ENCODE measurements at places on chromosomes 11 and 22.

DNA sequence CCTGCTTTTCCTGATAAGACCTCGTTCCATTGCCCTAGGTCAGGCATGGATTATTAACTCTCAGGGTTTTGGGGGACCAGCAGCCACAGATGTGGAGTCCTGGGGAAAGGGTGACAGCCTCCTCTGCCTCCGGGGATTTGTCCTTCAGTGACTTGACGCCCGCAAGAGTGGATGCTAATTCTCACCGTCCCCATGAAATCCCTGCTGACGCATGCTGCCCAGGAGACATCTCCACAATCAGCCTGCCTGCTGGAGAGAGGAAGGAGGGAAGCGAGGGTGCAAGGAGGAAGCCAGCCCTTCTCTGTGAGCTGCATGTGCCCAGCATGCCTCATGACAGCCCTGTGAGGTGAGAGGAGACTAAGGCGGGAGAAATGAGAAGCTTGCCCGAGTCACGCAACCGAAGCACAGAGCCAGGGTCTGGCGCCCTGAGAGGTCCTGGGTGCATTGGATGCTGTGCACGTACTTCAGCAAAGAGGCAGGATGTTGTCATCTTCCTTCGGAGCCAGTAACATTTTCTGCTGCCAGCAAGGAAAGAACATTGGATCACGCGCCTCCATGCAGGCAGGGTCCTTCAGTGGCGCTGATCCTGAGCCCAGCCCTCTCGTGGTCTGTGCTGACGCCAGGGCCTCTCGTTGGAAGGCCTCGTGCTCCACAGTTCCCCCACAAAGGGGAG is 27.3 kb upstream of the KRTAP5-6 start:
- DNase-seq: no peak

DNA sequence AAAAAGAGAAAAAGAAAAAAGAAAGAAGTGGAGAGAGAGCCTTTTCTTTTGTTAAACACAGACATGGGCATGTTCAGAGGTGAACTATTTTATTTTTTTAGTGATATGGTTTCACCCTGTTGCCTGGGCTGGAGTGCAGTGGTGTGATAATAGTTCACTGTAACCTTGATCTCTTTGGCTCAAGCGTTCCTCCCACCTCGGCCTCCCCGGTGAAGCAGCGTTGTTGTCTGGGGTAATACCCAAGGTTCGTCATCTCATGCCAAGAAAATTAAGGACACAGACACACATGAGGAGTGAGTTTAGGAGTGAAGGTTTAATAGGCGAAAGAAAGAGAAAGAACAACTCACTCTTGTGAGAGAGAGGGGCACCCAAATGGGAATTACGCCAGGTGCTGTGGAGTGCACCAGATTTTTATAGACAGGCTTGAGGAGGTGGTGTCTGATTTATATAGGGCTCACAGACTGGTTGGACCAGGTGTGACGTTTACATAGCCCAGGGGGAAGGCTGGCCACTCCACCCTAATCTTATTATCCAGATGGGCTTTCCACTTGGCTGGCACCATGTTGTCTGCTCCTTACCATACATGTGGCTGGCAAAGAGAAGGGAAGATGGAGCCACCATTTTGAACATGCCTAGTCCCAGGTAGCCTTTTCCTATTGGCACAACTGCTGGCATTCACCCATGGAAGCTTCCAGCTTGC is 42.3 kb downstream of the GRAMD1B start:
- no peak for DNase-seq

- no peak for DNase-seq
Measured at GRCh38 chr11:75633409-75634066, 35.3 kb downstream of the MAP6 start.

- DNase-seq: no peak
Measured at GRCh38 chr11:132904091-132904490, 628.2 kb downstream of the OPCML start.

DNA sequence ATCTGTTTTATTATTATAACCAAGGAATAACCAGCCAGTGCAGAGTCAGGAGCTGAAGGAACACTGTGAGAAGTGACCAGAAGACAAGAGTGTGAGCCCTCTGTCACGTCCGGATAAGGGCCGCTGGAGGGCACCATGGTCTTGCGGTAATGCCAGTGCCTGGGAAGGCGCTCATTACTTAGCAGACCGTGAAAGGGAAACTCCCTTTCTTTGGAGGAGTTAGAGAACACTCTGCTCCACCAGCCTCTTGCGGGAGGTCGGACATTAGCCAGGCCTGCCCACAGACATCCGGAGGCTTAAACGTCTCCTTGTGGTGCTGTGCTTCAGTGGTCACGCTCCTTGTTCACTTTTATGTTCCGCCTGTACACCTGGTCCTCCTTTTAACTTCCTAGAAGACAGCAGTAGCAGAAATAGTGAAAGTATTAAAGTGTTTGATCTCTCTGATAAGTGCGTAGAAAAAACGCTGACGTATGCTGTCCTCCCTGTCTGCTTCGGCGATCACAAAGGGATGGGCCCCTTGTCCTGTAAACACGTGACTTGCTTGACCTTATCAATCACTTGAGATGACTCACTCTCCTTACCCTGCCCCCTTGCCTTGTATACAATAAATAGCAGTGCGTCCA is 120.6 kb upstream of the LMO1 start:
- no peak for DNase-seq

DNA sequence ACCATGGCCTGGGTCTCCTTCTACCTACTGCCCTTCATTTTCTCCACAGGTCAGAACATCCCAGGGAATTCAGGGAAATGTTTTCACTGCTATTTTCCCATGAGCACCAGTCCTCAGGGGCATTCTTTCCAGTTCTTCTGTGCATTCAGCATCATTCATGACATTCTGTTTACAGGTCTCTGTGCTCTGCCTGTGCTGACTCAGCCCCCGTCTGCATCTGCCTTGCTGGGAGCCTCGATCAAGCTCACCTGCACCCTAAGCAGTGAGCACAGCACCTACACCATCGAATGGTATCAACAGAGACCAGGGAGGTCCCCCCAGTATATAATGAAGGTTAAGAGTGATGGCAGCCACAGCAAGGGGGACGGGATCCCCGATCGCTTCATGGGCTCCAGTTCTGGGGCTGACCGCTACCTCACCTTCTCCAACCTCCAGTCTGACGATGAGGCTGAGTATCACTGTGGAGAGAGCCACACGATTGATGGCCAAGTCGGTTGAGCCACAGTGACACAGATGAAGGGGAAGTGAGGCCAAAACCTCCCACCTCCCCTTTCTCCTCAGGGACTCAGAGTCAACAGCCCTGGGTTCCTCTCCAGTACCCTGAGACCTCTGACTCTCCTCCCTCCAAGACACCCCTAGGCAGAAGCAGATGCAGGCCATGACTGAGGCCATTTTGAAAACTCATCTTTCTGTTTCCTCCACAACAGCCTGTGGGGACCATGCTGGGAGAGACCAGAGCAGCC is 15.9 kb upstream of the IGLL5 start:
- DNase-seq: no peak

DNA sequence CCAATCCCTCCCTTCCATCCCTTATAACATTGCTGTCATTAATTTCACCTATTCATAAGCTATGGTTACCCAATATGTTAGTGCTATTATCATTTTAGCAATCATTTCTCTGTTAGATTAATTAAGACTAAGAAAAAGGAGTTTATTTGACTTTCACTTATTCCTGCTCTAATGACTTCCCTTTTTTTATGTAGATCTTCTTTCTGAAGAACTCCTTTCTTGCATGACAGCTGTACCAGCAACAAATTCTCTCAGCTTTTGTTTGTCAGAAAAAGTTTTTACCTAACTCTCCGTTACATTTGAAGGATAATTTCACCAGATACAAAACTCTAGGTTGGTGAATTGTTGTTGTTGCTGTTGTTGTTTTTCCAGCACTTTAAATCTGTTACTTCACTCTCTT is 28.6 kb upstream of the OR8B8 start:
- DNase-seq: no peak

DNA sequence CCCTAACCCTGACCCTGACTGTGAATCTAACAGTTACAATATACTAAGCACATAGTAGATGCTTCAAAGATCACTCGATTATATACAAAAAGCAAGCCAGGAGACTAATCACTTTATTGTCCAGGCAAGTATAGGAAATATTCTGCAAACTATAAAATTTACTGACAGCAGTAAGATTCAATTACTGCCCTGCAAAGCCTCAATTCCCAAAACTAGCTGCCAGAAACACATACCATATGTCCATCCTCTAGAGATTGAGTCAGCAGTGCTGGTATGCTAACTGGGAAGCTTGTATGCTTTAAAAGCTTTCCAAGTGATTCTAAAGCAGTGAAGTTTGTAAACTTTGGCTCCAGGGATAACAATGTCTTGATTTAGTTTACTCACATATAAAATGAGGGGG is 26.1 kb downstream of the CSTF3 start:
- DNase-seq: no peak

DNA sequence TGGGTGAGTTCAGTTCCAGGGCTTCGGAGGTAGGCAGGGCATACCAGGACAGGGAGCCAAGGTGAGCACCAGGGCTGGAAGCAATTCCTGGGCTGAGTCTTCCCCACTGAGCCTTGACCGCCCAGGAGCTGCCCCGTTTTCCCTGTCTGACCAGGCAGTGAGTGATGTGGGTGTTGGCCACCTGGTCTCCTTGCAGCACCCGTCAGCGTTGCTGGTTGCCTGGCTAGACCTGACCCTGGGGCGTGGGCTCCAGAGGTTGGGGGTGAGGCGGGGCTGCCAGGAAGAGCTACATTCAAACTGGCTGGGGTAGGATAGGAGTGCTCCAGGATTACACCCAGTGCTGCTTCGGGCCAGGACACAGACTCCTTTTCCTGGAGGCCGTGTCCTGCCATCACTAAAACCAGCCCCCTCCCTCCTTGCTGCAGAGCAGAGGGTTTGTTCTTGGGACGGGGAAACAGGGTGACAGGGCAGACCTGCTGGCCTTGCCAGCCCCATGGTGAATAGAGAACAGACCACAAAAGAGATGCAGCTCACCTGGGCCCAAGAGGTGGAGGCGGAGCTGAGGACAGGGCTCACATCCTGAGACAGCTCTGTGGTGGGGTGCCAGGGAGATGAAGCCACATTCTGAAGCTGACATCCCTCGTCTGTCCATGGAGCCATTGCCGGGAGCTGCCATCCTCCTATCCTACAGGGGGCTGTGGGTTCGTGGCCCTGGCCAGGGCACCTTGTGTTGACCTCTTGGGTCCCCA is 14.2 kb downstream of the INCENP start:
- DNase-seq: no peak
